Vein endothelial cell (primary cell): ENCODE measurements at places on chromosomes 1 and 21. TPM values are rescaled to one million over a fixed set of nuclear protein-coding genes. Genes with fewer than 3 reads are reported as not detected.

ANGPTL1 gene
- under 0.01 TPM in 2 replicates for total RNA-seq

NBPF11 gene
- total RNA-seq, result 4.6 and 4.8 TPM in 2 replicates

TPTE gene
- total RNA-seq, result not detected in 2 replicates

PTGFR gene
- total RNA-seq, result under 0.01 and 0.48 TPM in 2 replicates

LCE3D gene
- not detected in 2 replicates for total RNA-seq
